T47D (cell line): ENCODE measurements at places on chromosomes 5 and 9.

DNA sequence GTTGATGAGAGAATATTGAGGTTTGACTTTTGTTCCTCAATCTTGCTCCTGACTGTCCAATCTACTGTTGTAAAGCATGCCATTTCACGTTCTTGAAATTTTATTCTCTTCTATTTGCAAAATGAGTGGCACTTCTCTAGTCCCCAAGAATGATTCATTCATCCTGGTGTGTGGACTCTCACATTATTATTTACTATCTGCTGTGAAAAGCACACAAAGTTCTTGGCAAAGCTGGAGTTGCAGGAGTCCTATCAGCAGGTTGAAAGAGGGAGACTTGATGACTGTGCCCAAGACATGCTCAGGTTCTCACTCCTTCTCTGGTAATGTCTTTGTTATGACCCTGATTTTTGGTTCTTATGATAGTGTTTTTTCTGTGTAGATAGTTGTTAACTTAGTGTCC lies 382.6 kb downstream of the DMRTA1 start:
- DNase-seq: no peak

GRCh38 chr5:133445744-133446143 lies 166.6 kb downstream of the FSTL4 start:
- DNase-seq: no peak

DNA sequence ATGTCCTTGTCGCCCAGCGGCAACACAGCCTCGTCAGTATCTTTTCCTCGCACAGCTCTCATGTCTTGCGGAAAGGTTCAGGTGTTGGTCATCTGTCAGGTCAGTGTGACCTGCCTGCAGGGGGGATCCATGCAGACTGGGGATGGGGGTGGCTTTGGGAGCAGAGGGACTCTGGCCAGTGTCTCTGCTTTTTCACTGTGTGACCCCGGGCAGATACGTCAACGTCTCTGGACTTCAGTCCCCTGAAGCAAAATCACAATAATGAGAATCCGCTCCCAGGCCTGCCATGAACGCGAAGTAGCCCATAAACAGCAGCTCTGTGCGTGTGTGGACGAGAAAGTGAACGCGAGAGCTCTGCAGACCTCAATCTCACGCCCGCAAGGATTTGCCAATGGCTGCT lies 75.7 kb upstream of the FCN1 start:
- no peak for DNase-seq

DNA sequence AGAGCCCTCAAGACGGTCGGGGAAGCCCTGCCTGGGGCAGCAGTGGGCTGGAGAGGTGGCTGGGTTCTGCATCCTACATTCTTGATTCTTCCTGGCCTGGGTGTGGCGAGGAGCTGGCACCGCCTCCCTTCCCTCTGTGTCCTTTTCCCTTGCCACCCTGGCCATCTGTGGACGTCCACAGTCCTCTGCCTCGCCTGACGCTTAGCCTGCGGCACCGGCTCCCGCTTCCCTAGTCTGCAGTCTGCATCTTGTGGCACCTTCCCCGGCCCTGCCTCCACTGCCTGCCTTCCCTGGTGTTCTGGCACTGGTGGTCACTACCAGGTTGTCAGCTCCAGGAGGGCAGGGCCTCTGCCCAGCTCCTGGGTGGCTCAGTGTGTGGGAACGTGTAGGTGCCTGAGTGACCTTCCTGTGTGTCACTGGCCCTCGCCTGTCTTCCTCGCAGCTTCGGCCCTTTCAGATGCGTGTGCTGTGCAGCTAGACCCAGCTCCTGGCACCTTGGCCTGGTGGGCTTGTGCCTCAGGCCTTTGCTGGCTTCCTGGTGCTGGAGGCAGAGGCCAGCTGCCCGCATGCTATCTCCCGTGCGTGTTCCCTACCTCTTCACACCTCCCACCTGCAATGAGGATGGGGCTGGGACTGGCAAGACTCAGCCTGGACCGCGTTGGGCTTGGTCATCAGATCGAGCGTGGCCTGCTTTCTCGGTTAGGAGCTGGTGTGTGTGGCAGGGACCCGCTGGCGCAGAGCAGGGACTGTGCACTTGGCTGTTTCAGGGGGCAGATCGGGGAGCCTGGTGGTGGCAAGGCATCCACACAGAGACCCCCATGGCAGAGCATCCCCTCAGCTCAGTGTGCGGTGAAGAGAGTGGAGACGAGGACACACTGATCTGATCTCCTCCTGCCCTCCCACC lies 20.9 kb downstream of the TRAF2 start:
- no peak for DNase-seq

DNA sequence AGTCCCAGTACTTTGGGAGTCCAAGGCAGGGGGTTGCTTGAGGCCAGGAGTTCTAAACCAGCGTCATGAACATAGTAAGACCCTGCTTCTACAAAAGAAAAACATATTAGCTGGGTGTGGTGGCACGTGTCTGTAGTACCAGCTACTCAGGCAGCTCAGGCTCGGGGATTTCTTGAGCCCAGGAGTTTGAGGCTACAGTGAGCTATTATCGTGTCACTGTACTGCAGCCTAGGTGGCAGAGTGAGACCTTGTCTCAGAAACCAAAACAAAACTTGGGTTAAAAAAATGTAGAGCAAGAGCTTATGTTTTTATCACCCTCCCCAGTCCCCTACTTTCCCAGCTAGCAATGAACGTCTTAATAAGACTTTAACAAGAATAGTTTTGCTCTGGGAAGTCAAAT lies 46.7 kb downstream of the UHRF2 start:
- DNase-seq: no peak

DNA sequence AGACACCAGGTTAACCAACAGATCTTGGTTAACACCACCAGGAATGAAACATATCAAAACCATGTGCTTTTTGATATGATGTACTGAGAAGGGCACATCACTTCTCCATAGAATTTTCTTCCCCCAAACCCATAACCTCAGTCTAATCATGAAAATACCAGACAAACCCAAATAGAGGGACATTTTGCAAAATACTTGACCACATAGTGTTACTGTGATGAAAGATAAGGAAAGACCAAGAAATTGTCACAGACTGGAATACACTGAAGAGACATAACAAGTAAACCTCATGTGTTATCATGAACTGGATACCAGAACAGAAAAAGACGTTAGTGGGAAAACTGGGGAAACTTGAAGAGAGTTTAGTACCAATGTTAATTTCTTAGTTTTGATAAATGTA lies 74.9 kb upstream of the VCAN start:
- no peak for DNase-seq
